ENCODE measurements at places on chromosomes 1 and 21.

DNA sequence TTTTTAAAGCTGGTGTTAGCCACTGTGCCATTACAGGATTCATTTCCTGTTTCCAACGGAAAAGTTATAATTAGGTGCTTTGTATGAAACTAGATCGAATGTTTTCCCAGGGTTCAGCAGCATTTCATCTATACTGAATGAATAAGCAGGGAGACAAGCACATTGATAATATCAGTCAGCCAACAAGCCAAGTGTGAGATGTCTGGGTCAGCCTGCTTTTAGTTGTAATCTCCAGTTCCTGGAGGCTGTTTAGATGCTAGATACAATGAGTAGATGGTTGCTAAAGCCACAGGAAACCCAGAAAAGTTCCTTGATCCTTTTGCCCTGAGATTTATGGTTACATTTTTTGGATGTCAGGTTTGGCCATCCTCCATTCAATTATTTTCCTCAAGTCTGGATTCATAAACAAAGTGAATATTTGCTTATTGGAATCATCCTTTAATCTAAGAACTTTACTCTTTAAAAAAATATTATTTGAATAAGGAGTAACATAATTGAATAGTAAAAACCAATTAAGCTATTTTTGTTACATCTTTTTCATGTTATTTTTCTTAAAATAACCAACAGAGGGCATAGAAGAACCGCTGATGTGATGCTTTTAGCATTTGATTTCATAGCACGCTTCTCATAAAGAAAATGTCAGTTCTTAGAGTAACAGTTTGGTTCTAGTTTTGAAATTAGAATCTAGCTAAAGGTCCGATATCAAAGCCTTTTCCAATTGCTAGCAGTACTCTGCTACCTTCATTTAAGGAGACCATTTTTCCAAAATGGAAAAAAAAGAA is 76.6 kb downstream of the HSPA13 start:
- DNase-seq = no peak

DNA sequence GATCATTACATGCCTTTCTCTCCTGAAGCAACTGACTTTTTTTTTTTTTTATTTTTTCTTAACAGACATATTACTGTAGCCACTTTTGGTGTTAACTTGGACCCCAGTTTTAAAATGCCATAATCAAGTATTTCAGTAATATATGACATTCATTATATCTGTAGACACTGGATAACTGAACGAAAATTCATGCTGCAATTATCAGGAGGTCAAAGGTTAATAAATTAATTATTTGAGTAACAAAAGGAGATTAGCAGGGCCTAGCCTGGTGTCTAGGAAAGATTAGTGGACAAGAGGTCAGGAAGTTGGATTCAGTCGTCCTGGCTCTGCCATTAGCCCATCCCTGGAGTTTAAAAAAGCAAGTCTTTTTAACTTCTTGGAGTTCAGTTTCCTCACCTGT is 168.1 kb downstream of the TGFBR3 start:
- no peak for DNase-seq

- no peak for DNase-seq
These were observed 276.8 kb downstream of the RYR2 start for GRCh38 chr1:237318748-237319147.

DNA sequence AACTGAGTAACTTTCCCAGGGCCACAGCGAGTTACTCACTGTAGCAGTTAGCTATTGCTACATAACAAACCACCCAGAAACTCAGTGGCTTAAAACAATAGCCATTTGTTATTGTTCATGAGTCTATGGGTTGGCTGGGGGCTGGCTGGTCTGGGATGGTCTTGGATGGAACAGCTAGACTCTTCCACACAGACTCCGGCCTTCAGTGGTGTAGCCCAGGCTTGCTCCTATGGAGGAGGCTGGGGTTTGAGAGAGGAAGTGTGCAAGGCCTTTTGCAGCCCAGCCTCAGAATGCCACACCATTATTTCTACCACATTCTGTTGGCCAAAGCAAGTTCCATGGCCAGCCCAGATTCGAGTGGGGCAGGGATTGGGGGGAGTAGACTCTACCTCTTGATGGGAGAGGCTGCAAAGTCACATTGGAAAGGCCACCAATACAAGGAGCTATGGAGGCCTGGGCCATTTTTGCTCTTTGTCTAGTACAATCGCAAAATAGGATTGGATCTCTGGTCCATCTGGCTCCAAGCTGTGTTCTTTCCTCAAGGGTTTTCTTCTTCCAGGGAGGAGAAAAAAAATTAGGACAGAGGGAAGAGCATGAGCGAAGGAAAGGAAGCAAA is 37.5 kb upstream of the TTC22 start:
- DNase-seq = no peak
